Naive thymus-derived CD4-positive, alpha-beta T cell (primary cell): ENCODE measurements at places on chromosomes 4 and X. TPM values are rescaled to one million over a fixed set of nuclear protein-coding genes. Genes with fewer than 3 reads are reported as not detected.

The KLHL13 gene
- 1.8 TPM for polyA plus RNA-seq

The PNCK gene
- not detected for polyA plus RNA-seq

The ARX gene
- polyA plus RNA-seq: not detected

The CPLX1 gene
- polyA plus RNA-seq: 0.35 TPM

The BCLAF3 gene
- polyA plus RNA-seq: 2.6 TPM

The IL9R gene
- polyA plus RNA-seq: 0.22 TPM

The HAUS7 gene
- polyA plus RNA-seq: 20.7 TPM

The SPATA4 gene
- polyA plus RNA-seq: not detected

The RGN gene
- polyA plus RNA-seq: not detected

DNA sequence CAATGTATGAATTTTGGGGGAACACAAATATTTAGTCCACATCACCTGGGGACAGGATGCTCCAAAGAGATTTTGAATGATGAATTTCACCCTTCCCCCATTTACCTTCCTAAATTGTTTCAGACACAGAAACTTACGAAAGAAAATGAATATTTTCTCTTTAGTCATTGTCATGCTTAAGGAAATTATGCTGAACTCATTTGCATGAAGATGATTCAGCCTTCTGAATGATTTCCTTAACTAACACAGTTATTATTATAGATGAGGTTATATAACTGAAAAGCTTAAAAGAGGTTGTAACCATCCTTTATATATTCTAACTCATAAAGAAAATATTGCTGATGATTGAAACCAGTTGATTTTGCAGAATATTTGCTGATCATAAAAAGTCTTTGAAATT, 61.1 kb downstream of the KCNIP4 start:
- no peak for DNase-seq

DNA sequence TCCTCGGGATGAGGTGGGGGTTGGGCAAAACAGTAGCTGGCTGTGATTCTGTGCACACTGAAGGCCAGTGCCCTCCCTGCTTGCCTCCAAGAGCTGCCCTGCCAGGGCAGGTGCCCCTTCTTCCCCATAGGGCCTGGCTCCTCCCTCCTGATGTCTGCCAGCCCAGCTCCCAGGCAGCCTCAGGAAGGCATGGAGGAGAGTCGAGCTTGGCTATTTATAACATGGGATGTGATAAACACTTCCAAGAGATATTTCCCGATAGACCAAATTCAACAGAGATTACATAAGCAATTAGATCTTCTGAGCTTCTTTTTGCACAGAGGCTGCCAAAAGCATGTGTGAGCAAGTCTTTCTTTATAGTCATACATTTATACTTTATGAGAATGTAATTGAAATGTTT, 45.3 kb upstream of the PJA1 start:
- DNase-seq: no peak

DNA sequence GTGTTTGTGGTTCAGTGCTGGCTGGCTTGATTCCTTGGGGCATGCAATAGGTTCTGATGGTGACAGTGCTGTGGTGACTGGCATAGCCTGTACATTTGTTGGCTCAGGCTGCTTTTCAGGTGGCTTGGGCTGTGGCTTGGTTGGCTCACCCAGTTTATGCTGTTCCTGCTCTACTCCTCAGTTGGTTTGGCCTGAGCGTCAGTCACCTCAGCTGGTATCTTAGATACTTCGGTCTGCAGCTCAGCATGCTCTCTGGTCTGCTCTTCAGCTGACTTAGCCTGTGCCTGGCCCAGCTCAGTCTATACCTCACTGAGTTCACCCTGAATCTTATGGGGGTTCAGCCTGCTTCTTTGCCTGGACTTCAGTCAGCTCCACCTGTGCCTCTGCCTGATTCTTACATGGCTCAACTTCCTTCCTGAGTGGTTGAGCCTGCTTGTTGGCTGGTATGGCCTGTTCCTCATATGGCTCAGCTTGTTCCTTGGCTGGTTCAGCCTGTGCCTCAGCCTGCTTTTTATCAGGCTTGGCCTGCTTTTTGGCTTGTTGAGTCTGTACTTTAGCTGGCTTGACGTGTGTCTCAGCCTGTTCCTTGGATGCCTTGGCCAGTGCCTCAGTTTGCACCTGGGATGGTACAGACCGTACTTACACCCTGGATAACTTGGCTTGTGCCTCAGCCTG, 170.6 kb downstream of the MSN start:
- DNase-seq: no peak

- no peak for DNase-seq
These were observed 46.0 kb downstream of the WDR19 start for GRCh38 chr4:39228377-39228776.

DNA sequence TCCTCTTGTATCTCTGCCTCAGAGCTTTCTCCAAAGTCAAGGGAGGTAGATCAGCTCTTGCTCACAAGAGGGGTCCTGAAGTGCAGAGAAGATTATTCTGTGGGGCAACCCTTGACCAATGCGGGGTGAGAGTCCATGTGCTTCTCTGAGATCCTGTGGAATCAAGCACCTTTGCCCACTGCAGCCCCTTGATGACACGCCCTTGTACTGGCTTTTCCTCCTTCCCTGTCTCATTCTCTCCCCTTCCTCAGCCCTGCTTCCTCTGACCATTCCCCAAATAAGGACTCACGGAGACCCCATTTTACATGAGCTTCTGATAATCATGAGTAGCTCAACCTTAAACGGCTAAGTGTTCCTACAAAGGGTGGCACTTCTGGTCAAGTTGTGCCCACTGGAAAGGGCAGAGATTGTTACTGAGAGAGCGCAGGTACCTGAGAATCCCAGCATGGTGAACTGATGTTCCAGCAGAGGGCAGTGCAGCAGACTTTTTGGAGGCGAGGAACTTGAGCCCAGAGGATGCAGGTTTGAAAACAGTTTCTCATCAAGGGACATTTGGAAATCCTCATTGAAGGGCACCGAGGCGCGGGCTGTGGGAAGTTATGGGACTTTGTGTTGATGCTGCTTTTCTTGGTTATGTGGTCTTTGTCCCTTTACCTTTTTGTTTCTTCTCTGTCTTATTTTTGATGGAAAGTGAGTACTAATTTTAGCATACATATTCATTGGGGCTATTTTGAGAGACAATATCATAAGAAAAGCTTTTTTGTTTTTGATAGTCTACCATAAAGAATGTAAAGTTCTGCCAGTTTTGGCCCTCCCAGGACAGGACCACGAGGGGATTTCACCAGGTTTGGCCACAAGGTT, 201.3 kb downstream of the RBM46 start:
- peak; percentile 21 for DNase-seq

DNA sequence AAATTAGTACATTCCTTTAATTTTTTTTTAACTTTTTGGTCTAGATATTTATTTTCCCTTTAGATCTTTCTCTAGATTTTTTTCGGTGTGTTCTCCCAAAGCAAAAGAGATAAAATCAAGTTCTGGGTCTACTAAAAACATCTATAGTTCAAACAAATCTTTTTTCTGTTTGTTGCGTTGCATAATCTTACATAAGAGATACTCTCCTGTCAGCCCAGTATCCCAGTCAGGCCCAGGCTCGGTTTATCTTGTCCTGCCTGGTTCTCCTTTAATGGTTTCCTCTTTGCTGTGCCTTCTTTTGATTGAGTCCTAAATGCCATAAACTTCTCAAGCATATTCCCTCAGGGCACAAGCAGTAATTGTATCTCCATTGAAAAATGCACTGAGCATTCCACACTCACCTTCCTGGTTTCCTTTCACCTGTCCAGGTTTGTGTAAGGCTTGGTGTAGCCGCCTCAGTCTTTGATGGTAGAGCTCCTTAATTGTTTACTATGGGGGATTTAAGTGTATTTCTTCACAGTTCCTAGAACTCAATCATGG, 104.9 kb downstream of the TMEM131L start:
- DNase-seq: no peak

DNA sequence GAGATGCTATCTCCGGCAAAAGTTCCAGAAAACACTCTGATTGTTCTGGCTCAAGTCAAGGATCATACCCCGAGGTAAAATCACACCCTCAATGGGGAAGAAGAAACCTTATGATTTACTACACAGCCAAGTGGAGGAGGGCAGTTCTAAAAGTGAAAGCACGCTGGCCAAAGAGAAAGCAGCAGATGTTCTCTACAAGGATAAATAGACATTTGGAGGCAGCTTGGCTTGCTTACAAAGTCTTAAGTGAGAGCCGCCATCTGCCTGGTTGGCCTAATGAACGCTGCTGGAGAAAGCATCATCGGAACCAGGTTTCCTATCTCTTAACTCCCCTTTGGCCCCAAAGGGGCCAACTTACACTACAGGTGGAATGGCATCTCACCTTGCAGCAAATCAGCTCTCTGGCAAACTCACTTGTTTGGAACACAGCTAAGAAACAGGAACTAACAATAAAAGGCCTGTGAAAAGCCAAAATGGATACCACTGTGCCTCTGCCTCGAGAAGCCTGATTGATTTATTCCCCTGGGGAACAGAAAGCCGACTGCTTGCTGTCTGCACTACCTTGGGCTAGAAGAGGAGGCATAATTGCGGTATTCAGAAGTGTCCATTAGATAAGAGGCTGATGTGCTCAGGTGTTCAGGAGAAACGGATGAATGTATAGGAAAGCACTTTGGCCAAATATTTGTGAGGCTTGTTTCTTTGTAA, 22.8 kb downstream of the FRAS1 start:
- no peak for DNase-seq

DNA sequence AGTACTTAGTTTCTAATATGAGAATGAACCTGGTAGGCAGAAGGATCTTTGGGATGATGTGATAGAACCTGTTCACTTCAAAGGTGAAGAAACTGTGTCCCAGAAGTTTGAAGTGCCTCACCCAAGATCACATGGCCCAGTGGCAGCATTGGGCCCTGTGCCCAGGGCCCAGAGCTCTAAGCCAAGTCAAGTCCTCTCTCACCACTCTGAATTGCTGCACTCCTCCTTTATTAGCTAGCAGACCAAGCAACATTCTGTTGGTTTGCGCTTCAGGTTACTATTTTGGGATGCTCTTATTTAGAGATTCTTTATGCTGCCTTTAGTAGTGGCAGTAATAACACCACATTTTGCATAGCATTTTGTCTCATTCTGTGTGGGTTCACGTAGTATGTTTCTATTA, 82.7 kb downstream of the PARM1 start:
- DNase-seq: no peak

- no peak for DNase-seq
These were observed 7.0 kb downstream of the SMIM14 start for GRCh38 chr4:39631700-39632079.

- DNase-seq: no peak
These were observed 143.1 kb downstream of the ARSF start for GRCh38 chrX:3184176-3184930.

GRCh38 chrX:149152941-149153340, 352.2 kb downstream of the IDS start:
- DNase-seq: no peak

DNA sequence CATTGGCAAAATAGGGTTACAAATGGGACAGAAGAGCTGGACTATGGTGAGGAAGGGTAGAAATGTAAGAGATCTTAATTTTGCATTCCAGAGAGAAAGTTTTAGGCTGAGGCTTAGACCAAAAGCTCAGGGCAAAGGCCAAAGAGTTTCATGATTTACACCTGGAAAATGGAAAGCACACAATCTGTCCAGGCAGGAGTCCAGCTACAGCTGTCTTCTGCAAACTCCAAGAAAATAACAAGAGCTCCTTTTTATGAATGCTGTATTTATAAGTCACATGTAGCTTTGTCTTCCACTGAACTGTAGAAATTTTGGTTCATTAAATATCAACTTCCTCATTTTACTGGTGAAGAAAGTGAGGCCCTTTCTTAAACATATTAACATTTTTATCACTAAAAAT, 288.0 kb upstream of the ATOH1 start:
- DNase-seq: no peak

DNA sequence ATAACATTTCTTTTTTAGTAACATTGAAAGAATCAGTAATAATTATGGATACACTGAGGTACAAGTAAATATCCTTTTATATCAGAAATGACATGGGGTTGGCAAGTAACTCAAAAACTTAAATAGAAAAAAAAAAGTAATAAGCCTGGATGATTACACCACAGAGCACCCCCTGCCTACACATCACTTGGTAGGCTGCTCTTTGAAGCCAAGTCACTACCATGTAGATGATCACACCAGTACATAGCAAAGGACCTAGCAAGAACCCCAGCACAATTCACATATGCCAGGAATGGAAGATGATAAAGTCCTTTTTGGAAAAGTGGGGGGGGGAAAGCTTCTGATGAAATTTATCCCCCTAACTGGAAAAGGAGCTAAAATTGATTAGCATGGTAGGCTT, 56.9 kb downstream of the METTL14 start:
- no peak for DNase-seq

GRCh38 chr4:152090543-152090942, 329.7 kb upstream of the GATB start:
- no peak for DNase-seq

- DNase-seq: no peak
These were observed 618.1 kb upstream of the GRIA3 start for GRCh38 chrX:122565952-122566351.

DNA sequence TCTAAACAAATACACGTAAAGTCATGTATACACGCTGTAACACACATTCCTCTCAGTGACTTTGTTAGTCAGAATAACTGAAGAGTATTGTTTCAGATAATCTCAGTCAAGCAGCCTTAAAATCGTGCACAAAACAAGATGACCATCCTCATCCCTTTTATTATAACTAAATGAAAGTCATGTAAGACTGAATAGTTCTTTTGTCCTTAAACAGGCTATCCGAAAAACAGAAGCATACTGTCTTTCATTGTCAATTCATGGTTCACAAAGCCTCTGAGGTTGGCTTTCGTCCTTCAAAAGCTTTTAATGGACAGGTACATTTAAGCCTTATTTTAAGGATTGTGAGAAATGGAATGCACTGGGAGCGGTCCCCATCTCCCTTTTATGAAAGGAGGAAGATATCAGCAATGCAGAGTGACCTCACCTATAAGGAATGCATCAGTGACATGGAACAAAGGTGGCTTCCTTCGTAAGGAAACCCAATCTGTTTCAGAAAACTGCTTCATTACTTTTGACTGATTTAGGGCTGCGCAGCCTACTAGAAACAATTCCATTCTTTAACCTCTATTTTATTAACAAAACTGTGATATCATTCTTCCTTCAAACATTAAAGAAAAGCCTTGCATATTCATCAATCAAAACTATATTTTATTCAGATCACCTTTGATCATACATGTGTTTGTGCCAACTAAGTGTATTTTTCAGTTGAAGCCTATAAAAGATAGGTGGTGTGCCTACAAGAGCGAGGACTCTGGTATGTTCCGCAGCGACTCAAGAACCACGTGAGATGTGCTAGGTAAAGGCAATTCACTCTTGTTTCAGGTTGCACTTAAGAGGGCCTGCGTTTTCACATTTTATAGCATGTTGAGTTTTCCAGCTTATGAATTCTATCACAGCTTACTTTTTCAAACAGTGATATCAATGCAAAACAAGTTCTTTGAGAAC, 19.2 kb downstream of the SH3RF1 start:
- no peak for DNase-seq

DNA sequence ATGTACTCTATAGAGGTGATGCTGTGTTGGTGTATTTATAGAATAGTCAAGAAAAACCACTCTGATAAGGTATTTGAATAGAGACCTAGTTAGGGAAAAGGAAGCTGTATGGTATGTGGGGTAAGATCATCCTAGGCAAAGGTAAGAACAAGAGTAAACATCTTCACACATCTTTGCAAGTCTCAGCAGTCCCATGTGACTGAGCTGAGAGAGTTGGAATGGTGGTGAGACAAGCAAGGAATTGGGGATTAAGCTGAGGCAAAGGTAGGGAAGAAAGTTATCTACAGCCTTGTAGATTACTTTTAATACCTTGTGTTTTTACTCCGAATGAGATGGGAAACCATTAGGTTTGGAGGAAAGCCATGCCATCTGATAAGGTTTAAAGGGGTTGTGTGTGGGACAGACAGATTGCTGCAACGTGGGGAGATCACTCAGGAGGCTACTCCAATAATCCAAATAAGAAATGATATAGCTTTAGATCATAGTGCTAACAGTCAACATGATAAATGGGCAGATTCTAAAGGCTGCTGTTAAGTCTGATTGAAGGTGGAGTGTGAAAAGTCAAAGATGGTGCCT, 31.7 kb upstream of the MANBA start:
- no peak for DNase-seq
